ENCODE measurements at places on chromosomes 5 and 9. TPM values are rescaled to one million over a fixed set of nuclear protein-coding genes. Genes with fewer than 3 reads are reported as not detected.

Gene C5orf58
- total RNA-seq: not detected

GRCh38 chr5:65925044-65925600 is 1.3 kb upstream of the ERBIN start:
- H3K4me3 ChIP-seq: peak overlapping the region; percentile 74
- no peaks in the 10 kb centered on the region for H3K27me3 ChIP-seq
- H3K36me3 ChIP-seq: no peaks in the 10 kb centered on the region
- H3K27ac ChIP-seq: peak overlapping the region; percentile 100
- DNase-seq: peak; percentile 76

Gene PCDHA2
- total RNA-seq: not detected

DNA sequence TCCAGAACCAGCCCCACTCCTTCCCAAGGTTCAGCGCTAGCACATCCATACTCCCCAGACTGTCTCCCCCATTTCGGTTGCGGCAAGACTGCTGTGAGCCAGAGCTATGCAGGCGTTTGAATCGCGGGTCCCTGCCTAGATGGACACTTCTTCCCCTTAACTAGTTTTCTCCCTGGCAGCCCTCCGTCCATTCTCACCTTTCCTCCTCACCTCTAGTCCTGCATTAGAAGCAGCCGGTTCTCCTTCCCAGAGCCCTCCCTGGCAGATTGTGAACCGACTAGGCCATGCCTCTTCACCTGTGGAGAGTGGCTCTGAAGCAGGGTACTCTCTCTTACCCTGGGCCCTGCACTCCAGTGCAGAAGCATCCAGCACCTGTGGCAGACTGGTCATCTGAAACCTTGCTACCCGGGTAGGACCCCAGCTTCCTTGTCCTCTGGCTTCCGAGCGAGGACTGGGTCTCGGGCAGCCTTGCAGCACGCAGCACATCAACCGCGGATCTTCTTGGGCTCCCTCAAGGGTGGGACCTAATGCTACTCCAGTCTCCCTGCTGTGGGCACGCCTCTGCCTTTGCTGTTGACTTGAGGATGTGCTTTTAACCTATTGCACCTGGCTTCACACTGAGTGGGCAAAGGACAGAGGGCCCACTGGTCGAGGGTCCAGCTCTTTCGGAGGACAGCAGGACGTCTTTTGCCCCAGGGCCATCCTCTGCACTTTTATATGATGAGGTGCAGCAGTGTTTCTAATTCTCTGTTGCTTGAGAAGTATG is 183.6 kb downstream of the AOPEP start:
- peaks cover 7% of the 10 kb centered on the region for H3K4me1 ChIP-seq
- H3K27ac ChIP-seq: no peak overlapping the region
- no peaks in the 10 kb centered on the region for H3K27me3 ChIP-seq
- H3K36me3 ChIP-seq: no peaks in the 10 kb centered on the region

- no peaks in the 10 kb centered on the region for H3K27me3 ChIP-seq
- DNase-seq: no peak
- no peak overlapping the region for H3K27ac ChIP-seq
- H3K36me3 ChIP-seq: no peaks in the 10 kb centered on the region
These were observed 260.2 kb upstream of the PPP1R2B start for GRCh38 chr5:156589946-156590216.

Data from colonic mucosa (tissue), 4 donors.